ENCODE measurements at places on chromosomes 7 and 10.

- DNase-seq = no peak
Measured at GRCh38 chr7:128104108-128104742, 73.0 kb upstream of the LRRC4 start.

GRCh38 chr7:123538897-123539296, 4.5 kb upstream of the IQUB start:
- DNase-seq = no peak

DNA sequence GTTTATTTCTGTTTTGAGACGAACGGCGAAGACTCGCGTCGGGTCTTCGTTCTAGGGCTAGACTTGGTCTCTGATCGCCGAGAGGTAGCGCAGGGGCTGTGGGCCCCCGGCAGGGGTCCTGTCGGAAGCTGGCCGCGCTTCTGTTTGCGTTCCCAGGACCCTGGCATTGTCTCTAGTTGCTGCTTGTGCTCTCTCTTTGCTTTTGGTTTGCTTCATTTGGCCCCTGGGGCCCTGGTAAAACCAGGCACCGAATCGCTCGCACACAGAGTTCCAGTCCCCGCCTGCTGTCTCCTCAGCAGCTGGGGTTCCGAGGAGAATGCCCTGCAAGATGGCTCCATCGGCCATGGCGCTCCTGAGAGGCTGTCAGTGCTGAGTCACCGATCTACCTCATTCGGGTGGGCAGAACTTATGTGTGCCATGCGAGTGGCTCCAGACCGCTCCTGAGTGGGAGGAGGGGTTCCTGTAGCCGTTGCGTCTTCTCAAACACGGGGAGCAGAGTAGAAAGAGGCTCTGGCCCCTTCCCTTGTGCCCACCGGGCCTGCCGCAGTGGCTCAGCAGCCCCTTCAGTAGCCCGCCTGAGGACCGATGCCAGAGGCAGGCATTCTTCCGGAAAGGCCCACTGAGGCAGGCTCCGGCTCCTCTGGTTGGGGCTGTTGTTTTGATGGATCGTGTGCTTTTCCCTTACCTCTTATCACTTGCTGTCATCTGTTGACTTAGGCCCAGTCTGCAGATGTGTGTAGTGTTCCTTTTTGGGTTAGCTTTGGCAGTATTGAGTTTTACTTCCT, 826 bp downstream of the CHPF2 start:
- no peak for DNase-seq

GRCh38 chr7:103715376-103716120, 269.5 kb upstream of the SLC26A5 start:
- no peak for DNase-seq

DNA sequence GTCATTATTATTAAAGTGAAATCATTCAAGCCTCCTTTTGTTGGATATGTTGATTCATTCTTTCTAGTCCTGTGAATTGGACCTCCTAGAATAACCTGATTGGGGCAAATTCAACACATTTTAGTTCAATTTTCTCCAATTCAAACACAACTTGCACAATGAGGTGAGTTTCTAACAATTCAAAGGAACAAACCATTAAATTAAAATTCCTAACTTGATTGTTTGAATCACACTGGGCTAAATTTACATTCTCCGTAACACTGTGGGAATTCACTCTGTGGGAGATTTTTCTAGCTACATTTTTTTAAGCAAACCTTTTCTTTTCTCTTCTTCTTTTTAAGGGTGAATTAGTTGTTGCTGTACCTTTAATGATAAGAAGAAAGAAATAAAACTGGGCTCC, 68.3 kb upstream of the CABCOCO1 start:
- DNase-seq = no peak

DNA sequence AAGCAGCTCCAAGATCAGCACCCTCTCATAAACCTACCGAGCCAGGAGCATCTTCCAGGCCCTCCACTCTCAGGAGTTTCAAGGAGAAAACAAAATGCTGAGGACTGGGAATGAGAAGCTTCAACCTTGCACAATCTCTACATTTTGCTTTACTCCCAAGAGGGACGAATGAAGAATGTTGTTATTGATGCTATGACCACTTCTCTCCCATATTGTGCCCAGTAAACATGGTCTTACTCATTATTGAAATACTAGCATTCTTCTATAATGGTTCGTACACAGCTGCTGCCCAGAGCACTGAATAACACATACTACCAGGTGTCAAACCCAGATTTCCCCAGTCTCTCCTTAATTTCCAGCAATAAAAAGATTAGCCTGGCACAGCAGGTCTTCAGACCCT, 63.4 kb upstream of the BET1 start:
- no peak for DNase-seq

- DNase-seq = no peak
Measured at GRCh38 chr7:14598978-14599377, 303.6 kb downstream of the DGKB start.

DNA sequence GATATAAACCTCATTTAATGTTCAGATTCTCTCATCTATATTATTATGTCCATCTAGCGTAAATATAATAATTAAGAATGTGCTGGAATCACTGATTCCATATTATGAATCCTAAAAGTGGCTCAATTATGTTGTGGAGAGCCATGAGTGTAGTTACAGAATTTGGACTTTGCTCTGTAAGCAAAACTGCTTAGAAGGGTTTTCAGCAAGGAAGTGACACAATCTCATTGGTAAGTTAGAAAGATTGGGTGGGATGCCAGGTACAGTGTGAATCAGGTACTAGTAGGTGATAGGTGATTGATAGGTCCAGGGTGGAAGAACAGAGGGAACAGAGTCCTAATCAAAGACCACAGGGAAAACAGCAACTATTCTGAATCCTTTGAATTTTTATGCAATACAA, 74.9 kb upstream of the ABLIM1 start:
- DNase-seq = no peak

DNA sequence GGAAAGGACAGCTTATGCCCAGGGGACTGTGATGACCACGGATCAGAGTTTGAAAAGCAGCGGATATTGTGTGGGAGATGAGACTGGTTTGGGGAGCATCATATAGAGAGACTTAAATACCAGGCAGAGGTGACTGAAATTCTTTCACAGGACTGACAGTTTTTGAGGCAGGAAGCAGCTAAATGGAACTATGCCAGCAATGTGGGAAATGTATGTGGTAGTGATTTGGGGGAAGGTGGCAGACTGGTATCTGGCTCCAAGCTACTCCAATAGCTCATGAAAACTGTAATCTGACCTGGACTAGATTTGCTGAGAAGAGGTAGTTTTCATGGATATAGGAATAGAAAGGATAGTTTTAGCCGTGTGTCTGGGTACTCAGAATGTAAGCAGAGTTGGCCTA, 592.6 kb downstream of the REEP3 start:
- no peak for DNase-seq

DNA sequence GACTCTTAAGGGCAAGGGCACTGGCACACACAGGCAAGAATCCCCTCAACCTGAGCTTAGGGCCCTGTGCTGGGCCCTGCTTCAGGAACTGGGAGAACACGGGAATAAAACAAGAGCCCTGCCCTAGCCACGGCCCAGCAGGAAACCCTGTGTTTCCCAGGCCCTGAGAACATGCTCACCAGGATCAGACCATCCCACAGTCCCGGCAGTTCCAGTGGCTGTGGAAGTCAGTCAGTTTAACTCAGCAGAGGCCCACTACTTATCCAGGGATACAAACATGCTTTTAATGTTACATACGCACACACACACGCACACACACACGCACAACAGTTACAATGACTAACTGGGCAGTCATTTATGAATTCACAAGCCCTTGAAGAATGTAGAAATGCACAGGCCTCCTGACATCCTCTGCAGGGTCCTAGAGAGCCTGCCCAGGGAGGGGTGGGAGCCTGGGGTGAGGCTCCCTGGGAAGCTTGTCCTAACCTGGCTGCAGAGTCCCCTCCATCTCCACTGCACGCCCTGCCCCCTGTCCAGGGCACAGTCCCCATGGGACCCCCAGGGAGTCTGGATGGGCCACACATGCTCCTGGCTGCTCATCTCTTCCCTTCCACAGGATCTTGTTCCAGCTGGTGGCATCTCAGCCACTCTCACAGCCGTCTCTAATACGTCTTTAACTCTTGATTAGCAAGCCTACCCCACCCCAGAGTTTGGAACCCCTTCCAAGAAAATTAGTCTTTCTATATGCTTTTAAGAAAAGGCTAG, 97.6 kb downstream of the TCERG1L start:
- DNase-seq = no peak

- DNase-seq = no peak
Measured at GRCh38 chr10:100872034-100872791, 40.5 kb upstream of the SLF2 start.

GRCh38 chr10:13930120-13930519, 343.4 kb downstream of the PRPF18 start:
- no peak for DNase-seq

GRCh38 chr7:98509836-98510235, 107.2 kb upstream of the NPTX2 start:
- DNase-seq = no peak

- DNase-seq = no peak
Measured at GRCh38 chr7:140403878-140404564, at the start of gene RAB19. Gene RAB19 (plus strand): TSS chr7:140404058. CDS start chr7:140407647, 3,589 bp downstream.

DNA sequence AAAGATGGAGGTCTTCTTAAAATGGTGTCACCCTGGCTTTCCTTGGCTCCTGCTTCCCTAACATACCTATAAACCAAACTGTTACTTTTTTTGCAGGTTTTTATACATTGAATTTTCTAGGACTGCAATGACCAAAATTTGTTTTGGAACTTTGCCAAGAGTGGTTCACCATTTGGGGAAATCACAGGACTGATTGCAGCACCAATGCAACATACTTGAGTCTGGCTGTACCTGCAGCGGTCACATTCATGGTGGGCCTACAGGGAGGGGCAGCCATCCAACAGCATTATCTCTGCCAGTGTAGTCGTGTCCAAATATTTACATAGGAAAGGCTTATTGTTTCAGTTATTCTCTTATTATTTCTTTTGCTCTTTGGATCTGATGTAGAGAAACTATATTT, 69.0 kb downstream of the HACD1 start:
- DNase-seq = no peak

DNA sequence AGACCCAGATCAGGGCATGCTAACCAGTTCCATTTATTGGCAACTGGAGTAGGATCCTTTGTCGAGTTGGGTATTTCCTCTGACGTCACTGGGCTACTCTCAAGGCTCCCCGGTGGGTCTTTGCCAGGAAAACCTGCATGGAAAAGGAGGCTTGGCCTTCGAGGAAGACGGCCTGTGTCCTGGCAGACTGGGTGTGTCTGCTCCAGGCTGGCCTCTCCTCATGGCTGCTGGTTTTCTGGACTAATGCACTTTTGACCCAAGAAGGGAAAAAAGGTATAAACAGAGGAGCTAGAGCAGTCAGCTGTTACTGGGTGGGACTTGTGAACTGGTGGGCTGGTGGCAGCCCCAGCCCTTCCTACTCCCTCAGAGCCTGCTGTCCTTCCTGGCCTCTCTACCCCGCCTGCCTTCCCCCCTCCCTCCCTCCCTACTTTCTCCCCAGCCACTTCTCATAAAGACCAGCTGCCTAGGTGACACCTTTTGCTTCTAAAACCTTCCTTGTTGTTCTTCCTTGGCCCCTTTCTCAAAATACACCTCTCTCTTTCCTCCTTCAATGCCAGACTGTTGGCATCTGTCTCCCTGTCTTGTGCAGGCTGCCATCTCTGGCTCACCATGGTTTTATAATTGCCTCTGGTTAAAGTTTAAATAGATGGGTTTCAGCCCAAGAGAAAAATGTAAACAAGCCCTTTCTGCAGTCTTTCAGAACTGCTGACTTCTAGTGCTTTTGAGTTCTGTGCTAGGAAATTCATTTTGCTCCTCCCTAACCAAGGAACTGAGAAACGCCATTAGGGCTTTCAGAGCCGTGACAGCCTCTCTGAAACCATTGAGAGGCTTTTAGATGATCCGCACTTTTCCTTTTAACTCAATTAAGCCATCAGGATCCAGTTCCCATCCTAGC, 101.8 kb upstream of the MKLN1 start:
- no peak for DNase-seq

DNA sequence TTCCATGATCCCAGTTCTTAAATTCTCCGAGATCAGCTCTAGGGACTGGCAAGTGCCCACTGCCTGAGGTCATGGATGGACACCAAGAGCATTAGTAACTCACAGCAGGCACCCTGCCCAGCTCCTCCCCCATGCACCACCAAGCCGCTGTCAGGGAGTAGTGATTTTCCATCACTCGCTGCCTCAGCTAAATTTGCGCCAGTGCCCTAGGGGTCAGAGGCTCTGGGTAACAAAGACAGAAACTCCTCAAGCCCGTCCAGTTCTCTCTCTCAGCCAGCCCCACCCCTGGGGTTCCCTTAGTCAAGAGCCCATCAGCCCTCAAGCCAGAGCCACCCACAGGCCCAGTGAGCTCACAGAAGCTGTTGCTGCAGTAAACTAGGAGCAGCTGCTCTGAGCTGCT, 30.0 kb downstream of the PAX2 start:
- DNase-seq = no peak

- DNase-seq = no peak
Measured at GRCh38 chr10:12644380-12645144, 295.2 kb downstream of the CAMK1D start.

All from NCI-H1436 treated with DMSO at 0.1 percent for 48 hours (cell line).